Stimulated activated CD8-positive, alpha-beta memory T cell treated with anti-CD3 and anti-CD28 coated beads, Interleukin-2, amount 100 ng/mL, for 48 hours (primary cell): ENCODE measurements at places on chromosomes 6 and 20.

DNA sequence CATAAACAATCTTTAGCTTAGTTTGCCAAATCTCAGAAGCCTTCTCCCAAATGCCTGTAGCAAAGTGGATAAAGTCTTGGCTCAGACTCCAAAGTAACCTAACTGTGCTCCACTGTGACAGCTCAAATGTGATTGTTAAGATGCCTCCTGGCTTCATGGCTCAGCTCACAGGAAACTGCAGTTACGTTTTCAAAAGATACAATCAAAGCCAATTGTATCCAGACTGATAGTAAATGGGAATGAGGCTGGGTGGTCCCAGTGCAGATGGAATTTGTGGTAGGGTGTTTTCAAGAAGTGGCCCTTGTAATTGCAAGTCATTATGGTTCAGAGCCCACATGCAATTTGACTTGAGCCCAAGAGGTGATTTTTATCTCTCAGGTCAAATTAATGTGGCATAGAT is 151.2 kb upstream of the TAB2 start:
- no peak for DNase-seq

GRCh38 chr20:36969478-36970186 is 18.1 kb upstream of the SAMHD1 start:
- no peak for DNase-seq

DNA sequence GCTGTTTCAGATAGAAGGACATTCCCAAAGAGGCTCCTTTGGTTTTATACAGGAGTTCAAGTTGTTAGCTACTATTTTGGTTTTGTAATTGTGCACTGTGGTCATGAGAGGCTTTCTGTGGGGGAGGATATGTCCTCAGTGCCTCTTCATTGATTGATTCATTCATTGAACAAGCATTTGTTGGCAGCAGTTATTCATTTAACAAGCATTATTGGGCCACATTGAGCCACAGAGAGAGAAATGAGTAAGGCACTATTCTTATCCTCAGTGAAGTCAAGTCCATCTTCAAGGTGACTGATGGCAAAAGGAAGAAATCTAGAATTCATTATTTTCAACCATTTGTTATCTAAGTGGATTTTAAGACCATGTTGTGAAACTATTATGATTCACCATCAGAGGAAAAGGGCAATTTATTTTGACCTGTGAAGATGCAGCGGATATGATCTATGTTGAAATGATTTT is 697.2 kb upstream of the CITED2 start:
- DNase-seq = no peak

DNA sequence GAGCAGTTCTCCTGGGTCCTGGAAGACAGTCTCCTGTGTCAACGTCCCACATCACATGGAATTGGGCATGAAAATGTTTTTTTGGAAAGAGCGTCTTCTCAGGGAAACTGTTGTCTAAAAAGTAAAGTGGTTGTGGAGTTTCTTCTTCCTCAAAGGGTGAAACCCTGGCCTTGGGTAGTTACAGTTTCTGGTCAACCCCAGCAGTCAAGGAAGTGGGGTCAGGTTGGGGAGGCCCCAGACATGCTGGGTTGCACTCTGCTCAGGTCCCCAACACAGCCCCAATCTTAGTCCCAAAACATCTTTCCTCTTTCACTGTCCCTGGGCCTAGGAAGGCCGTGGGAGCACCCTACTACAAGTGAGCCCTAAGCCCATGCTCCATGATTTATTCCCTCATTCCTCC is 996 bp upstream of the NFKBIE start:
- DNase-seq = no peak

GRCh38 chr6:169371344-169372127 is 117.9 kb upstream of the THBS2 start:
- no peak for DNase-seq

- no peak for DNase-seq
These were observed 26.6 kb downstream of the NCOA6 start for GRCh38 chr20:34798871-34799270.

- DNase-seq = no peak
These were observed 97.3 kb downstream of the INSM1 start for GRCh38 chr20:20465252-20465651.

DNA sequence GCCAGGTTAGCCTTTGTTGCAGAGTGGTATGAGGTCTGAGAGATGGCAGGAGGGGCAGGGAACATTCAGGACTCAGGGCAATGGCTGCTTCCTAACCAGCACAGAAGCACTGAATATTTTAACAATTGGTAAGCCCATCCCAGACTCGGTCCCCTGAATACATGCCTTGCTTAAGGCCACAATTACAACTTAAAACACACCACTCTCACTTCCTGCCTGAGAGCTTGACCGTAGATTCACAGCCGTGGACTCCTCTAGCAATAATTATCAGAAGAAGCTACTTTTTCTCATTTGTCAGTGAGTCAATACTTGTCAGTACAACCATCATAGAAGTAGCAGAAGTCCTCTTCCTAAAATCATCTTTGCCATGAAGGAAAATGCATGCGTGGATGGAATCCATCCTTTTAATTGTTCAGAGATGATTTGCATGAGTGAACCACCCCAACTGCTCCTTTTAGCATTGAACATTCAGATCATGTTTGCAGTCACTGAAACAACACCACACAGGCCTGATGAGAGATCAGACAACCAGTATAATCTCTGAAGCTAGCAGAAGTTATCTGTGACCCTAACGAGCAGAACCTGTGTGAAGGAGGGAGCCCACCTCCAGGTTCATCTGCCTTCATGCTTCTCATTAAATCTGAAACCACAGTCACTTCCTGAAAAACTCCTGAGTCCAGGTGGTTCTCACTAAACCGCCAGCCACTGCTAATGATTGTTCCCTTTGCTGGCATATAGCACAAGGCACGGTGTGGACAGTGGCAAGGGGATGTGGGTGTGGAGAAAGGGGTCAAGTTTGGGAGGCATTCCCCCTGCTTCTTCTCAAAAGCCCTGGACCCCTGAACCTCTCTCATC is 333.9 kb upstream of the CNR1 start:
- DNase-seq = no peak

- DNase-seq = no peak
These were observed 18.9 kb downstream of the SCGN start for GRCh38 chr6:25670793-25671513.

GRCh38 chr20:58094160-58094559 is 134.3 kb downstream of the ANKRD60 start:
- DNase-seq = no peak

GRCh38 chr6:49110916-49111315 is 352.1 kb downstream of the MMUT start:
- no peak for DNase-seq

GRCh38 chr6:76453270-76453669 is 380.8 kb upstream of the IMPG1 start:
- DNase-seq = no peak

DNA sequence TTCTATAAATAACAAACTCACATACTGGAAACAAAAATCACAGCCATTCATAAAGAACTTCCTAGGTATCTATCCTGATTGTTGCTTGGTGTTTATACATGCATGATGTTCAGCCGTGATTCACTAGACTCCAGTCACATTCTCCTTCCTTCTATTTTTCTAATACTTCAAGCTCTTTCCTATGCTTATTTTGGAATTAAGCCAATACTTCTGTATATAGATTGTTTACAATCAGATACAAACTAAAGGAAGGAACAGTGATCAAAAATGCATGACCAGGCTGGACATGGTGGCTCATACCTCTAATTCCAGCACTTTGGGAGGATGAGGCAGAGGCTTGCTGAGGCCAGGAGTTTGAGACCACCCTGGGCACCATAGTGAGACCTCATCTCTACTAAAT is 377.5 kb upstream of the IRAK1BP1 start:
- no peak for DNase-seq

GRCh38 chr20:25544311-25544710 is 41.0 kb downstream of the NINL start:
- DNase-seq = no peak

GRCh38 chr20:1185790-1186334 is 1.1 kb upstream of the TMEM74B start:
- peak; percentile 31 for DNase-seq

DNA sequence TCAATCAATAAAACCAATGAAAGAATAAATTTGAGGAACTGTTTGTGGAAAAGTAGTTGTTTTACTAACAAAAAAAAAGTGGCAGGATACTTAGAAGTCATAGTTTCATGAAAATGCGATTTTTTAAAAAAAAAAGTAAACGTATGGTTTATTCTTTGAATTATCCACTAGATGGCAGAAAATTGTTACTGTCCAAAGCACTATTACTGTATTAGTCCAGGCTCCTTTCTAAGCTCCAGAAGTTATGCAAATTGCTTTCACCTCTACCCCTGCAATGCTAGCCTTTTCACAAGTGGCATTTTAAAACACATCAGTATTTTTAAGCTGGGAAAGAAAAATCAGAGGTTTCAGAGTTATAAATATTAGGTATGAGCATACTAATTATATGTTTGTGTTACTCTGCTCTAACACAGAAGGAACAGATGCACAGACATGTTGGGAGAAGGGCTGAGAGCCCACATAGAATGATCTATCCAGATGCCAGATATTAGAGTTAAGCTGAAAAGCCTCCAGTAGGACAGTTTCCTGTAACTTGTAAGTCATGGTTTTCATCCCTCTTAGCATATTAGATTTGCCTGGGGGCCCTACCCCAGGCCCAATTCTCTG is 63.9 kb downstream of the FHL5 start:
- no peak for DNase-seq

GRCh38 chr20:50077818-50078601 is 34.9 kb downstream of the UBE2V1 start:
- no peak for DNase-seq

GRCh38 chr6:96468281-96468680 is 53.3 kb upstream of the UFL1 start:
- DNase-seq = no peak

DNA sequence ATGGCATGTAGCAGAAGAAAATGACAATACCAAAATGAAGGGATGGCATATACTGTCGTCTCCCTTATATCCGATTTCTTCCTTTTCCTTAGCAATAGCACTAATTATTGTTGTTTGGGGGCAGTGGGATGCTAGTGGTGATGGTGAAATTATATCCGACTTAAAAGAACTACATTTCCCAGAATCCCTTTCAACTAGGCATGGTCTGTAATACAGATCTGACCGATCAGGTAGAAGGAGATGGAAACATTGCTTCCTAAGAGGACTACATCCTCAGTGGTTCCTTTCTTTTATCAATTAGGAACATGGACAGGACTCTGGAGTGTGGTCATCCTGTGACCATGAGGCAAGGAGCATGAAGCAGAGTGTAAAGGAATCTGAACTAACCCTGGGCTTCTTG is 532.6 kb downstream of the CBLN4 start:
- DNase-seq = no peak

DNA sequence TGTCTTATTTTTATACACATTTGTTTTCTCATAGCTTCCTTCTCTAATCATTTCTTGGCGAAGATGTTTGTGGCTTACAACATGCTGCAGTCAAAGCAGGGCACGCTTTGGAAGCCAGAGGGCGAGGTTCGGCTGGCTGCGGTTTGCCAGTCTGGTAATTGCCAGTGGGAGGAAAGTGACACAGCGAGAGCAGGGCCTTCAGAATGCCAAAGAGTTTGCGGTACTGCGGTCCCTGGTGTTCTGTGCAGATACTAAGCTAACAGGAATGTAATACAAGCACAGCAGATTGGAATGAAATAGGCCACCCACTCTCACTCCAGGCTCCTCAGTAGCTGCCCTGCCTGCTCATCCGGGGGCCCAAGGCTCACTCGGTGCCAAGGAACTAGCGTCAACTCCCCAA is 58.7 kb upstream of the TGM3 start:
- DNase-seq = no peak

DNA sequence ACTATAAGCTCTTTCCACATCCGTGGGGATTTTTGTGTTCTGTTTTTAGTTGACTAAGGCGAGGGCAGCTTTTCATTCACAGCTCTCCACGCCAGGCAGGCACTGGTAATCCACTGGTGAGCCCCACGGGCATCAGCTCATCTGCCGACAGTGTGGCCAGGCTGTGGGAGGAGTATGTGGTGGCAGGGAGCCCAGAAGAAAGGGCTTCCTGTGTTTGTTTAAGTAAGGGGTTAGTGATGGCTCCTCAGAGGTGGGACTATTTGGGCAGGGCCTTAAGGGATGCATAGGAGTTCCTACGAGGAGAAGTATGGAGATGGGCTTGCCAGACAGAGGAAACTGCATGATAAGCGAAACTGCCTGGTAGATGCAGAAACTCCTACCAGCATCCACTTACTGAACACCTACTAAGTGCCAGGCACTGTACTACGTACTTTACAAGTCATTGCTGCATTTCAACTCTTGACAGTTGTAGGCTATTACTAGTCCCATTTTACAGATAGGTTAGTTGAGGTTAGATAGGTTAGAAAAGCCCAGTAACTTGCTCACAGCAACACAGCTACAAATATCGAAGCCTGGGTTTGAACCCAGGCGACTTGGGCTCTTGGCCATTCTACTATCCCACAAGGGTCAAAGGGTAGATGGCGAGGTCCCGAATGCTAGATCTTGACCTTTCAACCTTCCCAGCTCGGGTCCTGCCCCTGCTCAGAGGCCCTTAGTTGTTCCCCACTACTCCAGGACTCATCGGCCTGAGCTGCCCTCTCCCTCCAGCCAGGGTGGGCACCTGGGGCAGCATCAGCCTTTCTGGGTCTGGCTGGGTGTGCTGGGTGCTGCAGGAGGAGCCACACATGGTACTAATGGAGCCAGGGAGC is 55.1 kb downstream of the CEBPB start:
- no peak for DNase-seq

GRCh38 chr6:33894438-33894837 is 90.6 kb upstream of the MLN start:
- DNase-seq = no peak
